ENCODE measurements at places on chromosomes 2 and 18.

DNA sequence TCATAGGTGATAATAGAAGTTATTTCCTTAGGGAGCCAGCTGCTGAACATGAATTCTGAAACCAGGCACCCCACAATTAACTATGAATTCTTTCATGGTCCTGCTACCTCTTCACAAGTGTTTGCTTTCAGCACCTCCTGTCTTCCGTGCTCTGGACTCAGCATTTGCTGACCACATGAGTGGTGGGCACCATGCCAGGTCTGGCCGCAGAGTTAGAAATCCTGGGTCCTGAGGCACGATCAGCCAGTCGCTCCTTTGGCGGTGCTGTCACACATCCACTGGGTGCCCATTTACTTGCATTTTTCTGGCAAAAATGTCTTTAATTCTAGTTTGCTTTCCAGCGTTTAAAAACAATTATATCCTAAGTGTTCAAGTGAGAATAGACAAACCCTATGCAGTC is 196.4 kb upstream of the PXDN start:
- DNase-seq = peak; percentile 79

DNA sequence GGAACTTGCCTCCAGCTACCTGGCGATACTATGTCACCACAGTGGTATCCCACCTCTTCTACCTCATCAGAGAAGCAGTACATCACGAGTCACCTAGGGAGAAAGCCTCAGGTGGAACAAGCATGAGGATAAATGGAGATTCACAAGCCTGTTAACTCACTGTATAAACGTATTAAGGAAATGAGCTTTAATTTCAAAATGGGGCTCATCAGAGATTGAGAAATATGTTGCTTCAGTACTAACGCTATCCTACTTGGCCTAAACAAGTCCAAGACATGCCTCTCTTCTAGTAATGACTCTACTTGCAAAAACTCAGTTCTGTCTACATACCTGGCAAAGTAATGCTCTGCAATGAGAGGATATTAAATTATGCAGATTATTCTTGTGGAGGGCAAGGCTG is 4.3 kb downstream of the SLC39A6 start:
- no peak for DNase-seq

DNA sequence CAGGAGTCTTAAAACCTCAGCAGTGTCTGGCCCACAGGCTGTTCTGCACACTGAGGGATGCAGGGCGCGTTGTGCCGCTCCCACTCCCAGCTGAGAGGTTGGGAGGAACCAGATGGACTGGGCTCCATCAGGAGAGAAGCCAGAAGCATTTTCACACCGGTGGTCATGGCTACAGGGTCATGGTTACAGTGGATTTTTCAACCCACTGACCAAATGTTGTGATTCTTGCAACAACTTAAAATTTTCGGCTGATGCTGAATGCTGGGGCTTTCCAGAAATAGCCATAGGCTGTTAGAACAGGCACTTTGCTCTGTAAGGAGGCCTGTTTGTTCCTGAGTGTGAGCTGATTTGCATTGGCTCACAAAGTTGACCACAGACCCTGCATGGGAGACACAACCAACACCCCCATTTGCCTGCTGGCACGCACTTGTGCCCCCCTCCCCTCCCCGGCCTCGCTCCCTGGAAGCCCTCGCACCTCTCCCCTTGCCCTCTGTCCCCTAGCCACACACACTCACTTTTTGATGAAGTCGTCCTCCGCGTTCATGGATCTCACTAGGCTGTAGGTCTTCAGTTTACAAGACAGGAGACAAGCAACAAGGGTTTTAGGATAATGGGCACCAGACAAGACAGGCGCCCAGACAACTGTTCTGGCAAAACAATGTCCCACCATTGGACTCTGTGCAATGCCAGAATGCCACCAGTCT is 3.4 kb downstream of the LPIN1 start:
- DNase-seq = peak; percentile 59

- no peak for DNase-seq
These were observed 1.3 kb downstream of the ERICH2 start for GRCh38 chr2:170771421-170771937.

GRCh38 chr2:19710230-19710629 is 191.6 kb downstream of the TTC32 start:
- no peak for DNase-seq

DNA sequence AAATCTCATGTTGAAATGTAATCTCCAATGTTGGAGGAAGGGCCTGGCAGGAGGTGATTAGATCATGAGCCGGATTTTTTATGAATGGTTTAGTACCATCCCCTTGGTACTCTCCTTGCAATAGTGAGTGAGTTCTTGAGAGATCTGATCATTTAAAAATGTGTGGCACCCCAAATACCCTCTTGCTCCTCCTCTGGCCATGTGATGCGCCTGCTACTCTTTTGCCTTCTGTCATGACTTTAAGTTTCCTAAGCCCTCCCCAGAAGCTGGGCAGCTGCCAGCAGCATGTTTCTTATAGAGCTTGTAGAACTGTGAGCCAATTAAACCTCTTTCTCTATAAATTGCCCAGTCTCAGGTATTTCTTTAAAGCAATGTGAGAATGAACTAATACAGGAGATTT is 72.6 kb upstream of the FIGN start:
- peak; percentile 2 for DNase-seq

- DNase-seq = no peak
These were observed 70.0 kb upstream of the PSMD14 start for GRCh38 chr2:161238265-161238559.

- DNase-seq = no peak
These were observed 219.6 kb upstream of the NETO1 start for GRCh38 chr18:73087282-73087977.

- no peak for DNase-seq
These were observed 471.0 kb upstream of the PIK3C3 start for GRCh38 chr18:41484069-41484468.

DNA sequence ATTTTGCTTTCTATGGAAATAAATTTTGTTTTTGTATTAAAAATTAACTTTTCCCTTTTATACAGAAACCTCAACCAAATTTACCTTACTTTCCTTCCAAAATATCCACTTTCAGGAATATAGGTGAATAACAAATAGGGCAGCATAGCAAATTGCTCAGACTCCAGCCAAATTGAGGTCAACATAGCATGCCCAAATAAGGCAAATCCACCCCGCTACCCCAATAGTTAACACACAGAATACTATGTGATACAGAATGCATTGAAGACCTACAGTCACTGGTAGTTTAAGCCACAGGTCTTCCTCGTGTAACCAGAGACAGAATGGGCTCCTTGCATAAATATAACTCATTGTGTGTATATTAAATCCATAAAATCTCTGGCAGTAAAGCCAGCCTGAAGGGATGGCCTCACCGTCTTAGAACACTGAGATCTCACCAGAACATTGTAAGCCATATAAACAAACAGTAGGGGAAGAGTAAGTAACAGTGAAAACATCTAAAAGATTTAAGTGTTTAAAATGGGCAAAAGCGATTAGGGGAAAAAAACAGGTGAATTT is 72.2 kb downstream of the PMAIP1 start:
- no peak for DNase-seq

GRCh38 chr18:22067682-22068081 is 101.7 kb upstream of the GATA6 start:
- DNase-seq = no peak

DNA sequence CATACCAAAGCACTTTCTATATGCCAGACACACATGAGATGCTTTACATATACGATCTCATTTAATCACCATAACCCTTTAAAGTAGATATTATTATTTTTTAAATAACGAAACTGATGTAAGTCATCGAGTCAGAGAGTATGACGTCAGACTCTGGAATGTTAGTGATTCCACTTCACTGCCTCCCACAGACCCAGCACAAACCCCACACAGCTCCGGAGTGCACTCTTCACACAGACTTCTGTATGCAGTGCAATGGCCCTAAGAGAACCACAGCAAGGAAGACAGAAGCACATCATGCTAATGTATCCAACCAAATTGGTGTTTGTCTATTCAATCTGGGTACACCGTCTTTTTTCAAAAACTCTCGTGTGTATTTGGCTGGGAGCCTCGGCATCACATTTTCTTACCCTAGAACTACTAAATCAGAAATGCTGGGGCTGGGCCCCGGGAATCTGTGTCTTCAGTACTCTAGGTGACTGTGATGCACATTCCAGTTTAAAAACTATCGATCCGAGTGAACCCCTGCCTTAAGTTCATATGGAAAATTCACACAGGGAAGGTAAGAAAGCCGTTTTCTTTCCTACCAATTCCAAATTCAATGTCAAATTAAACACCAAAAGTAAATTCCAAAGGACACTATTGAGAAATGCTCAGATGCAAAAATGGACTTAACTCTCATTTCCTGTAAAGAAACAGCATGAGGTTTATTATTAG is 117.7 kb upstream of the ACVR1C start:
- peak; percentile 84 for DNase-seq

- DNase-seq = no peak
These were observed 602.0 kb upstream of the CELF4 start for GRCh38 chr18:38167623-38168022.

DNA sequence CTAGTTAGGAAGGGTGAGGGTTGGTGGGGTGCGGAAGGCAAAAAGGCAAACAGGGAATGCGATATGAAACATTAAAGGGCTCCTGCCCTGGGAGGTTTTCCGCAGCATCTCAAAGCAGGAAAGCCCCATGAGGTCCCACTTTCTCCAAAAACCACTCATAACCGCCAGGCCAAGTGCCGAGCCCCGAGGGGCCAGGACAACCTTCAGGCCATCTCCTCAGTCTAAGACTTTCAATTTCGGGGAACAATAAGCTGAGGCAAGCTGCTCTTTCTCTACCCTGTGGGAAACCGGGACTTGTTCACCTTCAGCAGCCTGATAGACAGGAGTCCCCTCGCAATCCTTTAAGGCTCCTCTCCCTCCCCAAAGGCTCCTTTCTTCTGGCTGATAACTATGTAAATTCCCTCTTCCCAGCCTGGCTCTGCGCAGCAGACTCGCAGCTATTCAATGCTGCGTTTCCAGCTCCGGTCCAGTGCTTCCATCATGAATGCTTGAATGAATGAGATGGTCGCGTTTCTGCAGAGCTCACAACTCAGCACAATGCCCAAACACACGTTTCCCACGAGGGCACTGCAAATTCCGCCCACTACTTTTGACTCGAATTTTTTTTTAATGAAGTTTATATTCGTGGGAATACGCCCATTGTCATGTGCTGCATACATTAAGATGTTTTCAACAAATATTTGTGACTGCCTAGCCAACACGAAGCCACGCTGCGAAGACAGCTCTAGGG is 1.4 kb downstream of the LAMA1 start:
- peak; percentile 63 for DNase-seq

GRCh38 chr2:30666266-30666874 is 140.9 kb downstream of the CAPN13 start:
- DNase-seq = peak; percentile 70

DNA sequence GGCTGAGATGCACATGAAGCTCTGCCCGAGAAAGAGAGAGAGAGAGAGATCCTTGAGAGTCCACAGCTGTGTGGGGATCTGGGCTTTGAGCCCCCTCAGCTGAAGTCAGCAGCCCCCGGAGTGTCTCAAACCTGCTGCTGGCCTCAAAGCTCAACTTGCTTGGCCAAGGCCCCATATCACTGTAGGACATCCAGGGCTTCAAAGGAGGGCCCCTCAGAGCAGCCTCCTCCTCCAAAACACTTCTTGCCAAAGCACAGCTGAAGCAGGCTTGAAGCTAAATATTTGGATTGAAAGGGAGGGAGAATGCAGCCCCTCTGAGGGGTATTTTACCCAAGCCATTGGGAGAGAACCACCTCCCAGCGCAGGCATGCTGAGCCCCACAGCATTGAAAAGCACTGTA is 357.6 kb downstream of the OSR1 start:
- no peak for DNase-seq

- DNase-seq = no peak
These were observed 32.2 kb downstream of the TLK1 start for GRCh38 chr2:171128461-171128860.
